Inflammatory macrophage treated with lipopolysaccharide for 1 hour (primary cell): ENCODE measurements at places on chromosomes 6 and 20.
A peak's percentile ranks its signal among the peaks of the same experiment; 100 is the strongest.

GRCh38 chr20:14897608-14898007 is 560.2 kb upstream of the FLRT3 start:
- no peak for DNase-seq

GRCh38 chr6:140604786-140605185 is 1230.3 kb upstream of the CITED2 start:
- DNase-seq: no peak

DNA sequence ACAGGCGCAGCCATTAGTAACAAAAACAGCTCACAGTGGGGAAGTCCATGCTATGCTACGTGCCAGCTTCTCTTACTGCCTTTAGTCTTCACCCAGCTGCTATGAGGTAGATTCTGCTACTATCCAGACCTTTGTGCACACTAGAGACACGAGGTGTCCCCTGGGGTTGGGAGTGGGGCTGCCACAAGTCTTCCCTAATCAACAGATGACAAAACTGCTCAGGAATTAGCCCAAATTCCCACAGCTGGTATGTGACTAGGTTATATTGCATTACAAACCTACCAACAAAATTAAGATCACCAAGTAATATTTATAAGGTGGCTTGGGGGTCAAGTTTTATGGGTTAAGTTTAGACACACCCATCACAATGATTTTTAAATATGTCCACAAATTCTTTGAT is 63.3 kb downstream of the PSMB1 start:
- no peak for DNase-seq

- no peak for DNase-seq
Observed at GRCh38 chr20:50001784-50002311, 19.1 kb downstream of the SNAI1 start.

DNA sequence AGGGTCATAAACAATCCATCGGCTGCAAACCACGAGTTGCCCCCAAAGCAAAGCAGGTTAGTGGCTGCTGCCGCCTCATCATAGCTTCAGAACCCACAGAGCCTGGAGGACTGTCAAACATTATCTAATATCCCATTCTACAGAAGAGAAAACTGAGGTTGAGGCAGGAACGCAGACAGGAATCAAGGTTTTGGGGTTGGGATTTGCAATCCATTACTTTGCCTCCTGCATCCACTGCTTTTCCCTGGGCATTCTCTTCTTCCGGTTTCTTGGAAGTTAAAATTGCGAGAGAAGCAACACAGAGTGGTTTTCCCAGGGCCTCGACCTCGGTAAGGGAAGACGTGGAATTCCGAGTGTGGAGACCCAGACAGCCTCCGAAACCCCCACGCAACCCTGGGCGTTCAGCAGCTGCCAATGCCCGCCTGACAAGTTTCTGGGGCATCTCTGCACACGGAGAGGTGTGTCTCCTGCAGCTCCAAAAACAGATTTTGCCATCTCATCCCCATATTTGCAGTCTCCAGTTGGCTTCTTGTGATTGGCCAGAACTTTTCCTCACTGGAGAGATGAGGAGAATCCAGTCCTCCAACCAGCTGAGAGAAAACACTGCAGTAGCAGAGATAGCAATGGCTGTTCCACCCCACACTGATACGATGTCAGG is 45.5 kb upstream of the SNAP25 start:
- no peak for DNase-seq

DNA sequence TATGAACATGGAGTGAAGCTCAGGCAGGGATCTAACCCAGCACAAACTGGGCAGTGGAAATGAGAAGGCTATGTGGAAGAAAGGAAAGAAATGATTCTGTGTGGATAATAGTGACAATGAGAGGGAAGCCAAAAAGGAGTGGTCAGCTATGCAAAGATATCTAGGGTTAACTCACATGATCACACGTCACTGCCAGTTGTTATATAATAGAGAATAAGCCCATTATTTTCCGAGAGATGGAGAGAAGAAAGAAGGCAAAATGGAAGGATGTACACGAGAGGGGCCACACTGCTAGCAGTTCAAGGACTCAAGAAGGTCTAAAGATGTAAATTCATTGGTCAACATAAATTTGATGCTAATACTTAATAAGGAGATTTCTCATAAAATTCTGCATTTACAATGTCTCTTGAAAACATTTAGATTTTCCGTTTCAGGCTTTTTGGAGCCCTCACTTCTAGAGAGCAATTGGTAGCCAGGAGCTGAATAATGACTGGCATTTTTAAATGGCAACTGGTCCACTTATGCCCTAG is 18.8 kb upstream of the RCAN2 start:
- DNase-seq: no peak

GRCh38 chr6:1468126-1468525 is 78.8 kb downstream of the FOXF2 start:
- no peak for DNase-seq

DNA sequence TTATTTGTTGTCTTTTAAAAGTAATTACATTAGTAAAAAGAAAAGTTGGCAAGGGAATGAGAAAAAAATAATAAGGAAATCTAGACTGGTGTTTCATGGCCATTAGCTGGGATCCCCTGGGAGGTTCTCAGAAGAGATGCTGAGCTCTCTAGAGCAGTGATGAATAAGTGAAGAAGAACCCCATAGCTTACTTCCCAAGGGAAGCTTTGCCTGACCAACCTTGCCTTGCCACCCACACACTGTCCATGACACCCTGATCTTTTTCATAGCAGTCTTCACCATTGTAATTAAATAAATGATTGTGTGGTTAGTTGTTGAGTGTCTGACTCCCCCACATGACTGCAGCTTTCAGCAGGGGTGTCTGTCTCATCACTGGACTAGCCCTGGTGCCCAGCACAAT is 5.9 kb downstream of the C6orf163 start:
- DNase-seq: no peak

DNA sequence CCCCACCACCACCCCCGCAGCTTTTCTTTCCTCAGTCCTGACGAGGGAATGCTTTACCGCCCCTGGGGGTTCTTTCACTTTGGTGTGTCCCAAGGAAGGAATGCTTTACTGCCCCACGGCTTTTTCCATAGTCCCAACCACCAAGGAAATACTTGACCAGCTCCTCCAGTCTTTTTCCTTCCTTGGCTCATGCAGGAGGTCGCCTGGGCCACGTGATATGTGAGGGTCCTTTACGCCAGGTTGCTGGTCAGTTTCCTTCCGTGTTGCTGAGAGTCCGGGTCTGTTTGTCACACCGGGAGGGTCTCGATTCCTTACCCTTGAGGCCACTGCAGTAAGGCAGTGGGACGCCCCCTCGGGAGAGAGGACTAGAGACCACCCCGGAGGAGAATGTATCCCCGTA is 58.9 kb upstream of the CDH4 start:
- DNase-seq: no peak

DNA sequence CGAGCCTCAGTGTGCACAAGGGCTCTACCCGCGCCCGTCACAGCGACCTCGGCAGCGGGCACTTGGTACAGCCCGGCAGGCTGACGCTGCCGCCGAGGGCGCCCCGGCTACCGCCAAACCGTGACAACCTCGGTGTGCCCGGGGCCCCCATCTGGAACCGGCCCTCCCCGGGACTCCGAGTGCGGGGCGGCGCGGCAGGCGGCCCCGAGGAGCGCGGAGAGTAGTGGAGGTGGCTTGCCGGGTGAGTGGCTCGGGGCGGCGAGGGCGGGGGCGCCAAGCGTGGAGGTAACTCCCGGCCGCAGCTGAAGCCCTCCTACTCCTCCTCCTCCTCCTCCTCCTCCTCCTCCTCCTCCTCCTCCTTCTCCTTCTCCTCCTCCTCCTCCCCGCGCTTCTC is at the start of gene ISM1:
Gene ISM1 (plus strand): TSS at position 371 of the 394 bp plus-strand sequence. CDS start 503 bp downstream, outside the sequence.
- no peak for DNase-seq

- no peak for DNase-seq
Observed at GRCh38 chr6:169169941-169170582, 83.6 kb downstream of the THBS2 start.

GRCh38 chr6:94005835-94006234 is 586.5 kb upstream of the EPHA7 start:
- DNase-seq: no peak

DNA sequence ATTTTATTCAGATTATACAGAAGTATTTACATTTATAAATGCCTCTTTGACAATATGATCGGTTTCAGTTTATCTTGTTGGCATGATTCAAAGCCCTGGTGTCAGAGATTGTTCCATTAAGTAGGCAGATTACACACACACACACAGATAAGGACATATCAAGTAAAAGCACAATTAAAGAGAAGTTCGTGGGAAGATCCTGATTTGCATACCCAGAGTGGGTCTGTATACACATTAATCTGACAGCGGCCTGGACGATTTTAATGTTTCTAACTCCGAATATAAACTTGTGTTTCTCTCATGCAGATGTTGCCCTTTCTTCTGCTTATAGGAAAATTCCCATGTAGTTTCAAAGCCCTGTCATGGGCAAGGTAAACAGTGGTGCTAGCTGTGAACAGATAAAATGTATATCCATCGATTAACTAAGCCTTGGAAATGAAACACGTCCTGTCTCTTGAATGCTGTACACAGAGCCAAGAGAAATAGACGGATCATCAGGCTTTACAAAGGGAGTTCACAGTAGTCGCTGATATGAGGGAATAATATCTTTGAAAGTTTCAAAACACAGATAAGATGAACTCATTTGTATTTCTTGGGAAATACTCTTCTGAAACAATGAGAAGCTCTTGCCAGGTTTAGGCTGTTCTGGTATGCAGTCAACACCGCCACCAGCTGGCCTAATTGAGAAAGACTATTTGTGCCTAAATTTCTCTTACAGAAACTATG is 108.2 kb upstream of the GMDS start:
- peak; percentile 37 for DNase-seq

- no peak for DNase-seq
Observed at GRCh38 chr6:163133017-163133416, 281.5 kb upstream of the QKI start.

DNA sequence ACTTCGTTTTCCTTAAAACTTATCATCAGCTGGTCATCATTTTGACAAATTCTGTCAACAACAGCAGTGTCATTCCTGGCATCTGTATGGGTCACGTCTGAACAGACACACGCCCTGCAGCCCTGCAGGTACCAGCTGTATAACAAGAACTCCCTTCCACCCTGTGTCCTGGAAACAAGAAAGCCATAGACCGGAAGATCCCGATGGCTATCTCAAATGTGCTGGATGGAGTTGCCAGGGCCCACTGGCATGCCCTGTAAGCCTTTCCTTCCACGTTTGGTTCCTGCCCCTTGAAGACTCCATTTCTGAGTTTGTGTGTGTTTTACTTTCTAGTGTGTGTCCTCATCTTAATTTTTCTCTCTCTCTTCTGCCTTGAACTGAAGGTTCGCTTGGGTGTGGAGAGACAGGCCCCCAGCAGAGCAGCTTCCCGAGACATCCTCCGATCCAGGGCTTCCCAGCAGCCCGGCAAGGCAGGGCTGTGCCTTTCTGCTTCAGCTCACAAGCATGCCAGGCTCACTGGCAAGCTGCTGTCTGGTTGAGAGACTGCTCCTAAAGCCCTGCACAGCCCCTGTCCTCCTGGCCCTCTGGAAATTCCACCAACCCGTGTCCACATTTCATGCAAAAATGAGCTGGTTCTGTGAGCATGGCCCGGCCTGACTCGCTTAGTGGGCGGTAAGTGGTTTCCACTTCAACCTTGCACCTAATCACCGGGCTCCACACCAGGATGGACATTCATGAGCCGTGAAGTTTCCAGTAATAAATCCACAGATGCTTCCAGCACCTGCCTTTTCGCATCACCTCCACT is 8.7 kb downstream of the GFRA4 start:
- DNase-seq: no peak

GRCh38 chr6:145273136-145273535 is 462.2 kb downstream of the EPM2A start:
- no peak for DNase-seq

DNA sequence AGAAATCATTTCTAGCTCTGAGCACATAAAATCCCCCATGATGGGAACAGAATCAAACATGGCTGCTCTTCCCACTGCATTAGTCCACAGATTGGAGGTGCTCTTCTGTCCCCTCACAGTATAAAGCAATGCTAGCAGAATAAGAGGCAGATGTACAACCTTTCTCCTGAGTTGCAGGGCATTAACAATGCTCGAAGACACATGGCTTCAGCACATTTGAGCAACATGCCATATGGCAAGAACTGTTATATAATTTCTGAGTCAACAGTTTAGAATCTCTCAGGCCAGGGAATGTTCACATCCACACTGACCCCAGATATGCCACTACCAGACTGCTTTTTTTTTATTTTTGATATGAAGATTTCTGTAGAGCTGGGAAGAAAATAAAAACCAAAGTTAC is 119.6 kb downstream of the KIF13A start:
- DNase-seq: no peak

DNA sequence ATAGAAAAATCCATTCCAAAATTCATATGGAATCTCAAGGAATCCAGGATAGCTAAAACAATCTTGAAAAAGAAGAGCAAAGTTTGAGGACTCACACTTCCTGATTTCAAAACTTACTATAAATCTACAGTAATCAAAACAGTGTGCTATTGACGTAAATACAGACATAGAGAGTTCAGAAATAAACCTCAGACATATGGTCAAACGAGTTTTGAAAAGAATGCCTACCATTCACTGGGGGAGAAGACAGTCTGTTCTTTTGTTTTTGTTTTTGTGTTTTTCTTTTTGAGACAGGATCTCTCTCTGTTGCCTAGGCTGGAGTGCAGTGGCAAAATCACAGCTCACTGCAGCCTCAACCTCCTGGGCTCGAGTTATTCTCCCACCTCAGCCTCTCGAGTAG is 25.3 kb upstream of the PROKR2 start:
- no peak for DNase-seq

DNA sequence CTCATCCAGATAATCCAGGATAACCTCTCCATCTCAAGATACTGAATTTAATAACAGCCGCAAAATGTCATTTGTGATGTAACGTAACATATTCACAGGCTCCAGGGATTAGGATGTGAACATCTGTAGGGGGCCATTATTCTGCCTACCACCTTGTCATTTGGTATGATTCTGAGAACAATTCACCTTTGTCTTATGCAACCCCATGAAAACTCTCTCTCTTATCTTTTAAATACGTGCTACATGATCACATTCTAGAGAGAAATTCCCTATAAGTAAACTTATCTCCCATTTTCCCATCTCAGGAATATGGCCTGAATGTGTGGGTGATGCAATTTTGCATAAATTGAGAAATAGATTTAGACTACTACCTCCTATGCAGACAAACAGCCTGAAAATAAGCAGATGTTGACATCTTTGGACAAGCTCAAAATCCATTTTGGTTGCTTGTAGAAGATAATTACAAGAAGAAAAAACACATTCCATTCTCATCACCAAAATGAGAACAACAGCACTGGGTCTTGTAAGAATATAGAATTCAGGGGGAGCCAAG is 255.4 kb upstream of the STXBP5 start:
- no peak for DNase-seq

- DNase-seq: no peak
Observed at GRCh38 chr6:161413355-161413771, 139.5 kb upstream of the AGPAT4 start.
